ENCODE measurements at places on chromosomes 12 and 14. TPM values are rescaled to one million over a fixed set of nuclear protein-coding genes. Genes with fewer than 3 reads are reported as not detected.

GRCh38 chr14:96038558-96038919, 623 bp upstream of the C14orf132 start:
- H3K27ac ChIP-seq = no peak overlapping the region
- no peaks in the 10 kb centered on the region for H3K27me3 ChIP-seq
- no peaks in the 10 kb centered on the region for H3K36me3 ChIP-seq
- no peak for DNase-seq

DNA sequence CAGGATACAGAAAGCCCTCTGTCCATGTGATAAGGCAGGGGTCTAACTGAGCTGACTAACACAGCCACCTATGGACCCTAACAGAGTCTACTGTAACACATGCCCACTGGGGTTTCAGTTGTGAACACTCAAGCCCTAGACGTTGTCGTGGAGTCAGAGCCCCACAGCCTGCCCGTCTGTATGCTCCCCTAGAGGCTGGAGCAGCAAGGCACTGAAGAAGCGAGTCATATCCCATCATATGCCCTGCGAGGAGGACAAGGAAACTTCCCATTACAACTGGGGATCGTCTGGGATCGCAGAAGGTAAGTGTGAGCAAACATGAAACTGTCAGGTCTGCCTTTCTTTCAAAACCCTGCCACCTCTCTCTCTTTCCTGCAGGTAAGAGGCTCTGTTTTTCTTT, 138.1 kb downstream of the GPR65 start:
- H3K27ac ChIP-seq = no peak overlapping the region
- no peaks in the 10 kb centered on the region for H3K36me3 ChIP-seq
- H3K4me1 ChIP-seq = no peaks in the 10 kb centered on the region
- no peak for DNase-seq
- H3K27me3 ChIP-seq = no peaks in the 10 kb centered on the region

DNA sequence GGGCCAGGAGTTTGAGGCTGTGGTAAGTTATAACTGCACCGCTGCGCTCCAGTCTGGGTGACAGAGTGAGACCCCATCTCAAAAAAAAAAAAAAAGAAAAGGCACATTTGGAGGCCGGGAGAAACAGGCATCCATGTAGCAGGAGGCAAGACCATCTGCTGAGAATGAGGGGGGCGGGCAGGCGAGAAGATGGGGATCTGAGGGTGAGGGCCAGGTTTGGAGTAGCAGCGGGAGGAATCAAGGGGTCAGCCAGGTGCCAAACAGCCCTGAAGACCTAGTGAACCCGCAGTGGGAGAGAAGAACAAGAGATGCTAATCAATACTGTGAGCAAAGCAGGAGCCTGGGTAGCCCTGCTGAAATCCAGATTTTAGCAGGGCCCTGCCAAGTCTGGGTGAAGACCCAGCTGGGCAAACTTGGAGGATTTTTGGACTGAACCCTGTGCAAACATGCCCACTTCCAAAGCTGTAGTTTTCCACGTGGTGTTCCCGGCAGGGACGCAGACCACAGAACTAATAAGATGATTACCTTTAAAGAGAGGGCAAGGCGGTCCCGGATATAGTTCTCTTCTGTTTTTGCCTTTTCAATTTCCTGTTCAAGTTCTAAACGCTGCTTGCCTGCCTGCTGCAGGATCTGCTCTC, 61.0 kb downstream of the NIN start:
- peaks cover 5% of the 10 kb centered on the region for H3K4me1 ChIP-seq
- H3K27ac ChIP-seq = no peak overlapping the region
- no peak for DNase-seq
- no peak overlapping the region for H3K4me3 ChIP-seq
- no peaks in the 10 kb centered on the region for H3K27me3 ChIP-seq
- H3K36me3 ChIP-seq = peaks cover 31% of the 10 kb centered on the region

MYF5 gene
- not detected for total RNA-seq

DNA sequence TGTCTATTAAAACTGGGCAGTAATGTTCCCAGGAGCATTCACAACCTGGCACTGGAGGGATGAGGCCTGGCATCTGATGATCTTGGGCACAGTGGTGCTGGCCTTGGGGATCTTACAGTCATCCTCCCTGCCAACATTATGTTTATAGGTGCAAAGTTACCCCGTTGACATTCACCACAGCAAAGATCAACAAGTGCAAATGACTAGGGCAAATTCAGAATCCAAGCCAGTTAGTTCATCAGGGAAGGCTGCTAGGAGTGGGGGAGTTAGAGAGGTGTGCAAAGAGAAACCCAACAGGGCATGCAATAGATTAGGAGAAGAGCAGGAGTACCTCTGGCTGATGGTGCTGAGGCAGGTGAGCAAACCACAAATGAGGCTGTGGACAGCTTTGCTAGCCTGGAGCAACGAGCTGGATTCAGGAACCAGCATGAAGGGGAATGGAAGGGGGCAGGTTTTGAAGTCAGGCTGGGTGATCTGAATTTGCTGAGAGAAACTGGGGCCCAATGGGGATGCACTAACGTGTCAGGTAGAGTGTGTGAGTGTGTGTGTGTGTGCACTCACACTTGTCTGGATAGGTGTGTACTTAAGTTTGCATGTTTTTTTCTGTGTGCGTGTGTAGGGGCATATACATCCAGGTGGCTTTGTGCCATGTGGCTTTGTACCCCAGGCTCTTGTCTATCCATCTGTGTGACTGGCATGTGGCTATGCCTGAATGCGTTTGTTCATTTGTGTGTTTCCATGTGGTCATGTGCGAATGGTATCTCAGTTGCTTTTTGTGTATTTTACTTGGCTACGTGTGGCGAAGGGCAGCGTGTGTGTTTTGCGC, 1.6 kb downstream of the CISTR start:
- DNase-seq = no peak
- H3K4me3 ChIP-seq = no peak overlapping the region
- no peaks in the 10 kb centered on the region for H3K27me3 ChIP-seq
- no peaks in the 10 kb centered on the region for H3K36me3 ChIP-seq
- no peak overlapping the region for H3K27ac ChIP-seq

FOXN4 gene
- not detected for total RNA-seq

DNA sequence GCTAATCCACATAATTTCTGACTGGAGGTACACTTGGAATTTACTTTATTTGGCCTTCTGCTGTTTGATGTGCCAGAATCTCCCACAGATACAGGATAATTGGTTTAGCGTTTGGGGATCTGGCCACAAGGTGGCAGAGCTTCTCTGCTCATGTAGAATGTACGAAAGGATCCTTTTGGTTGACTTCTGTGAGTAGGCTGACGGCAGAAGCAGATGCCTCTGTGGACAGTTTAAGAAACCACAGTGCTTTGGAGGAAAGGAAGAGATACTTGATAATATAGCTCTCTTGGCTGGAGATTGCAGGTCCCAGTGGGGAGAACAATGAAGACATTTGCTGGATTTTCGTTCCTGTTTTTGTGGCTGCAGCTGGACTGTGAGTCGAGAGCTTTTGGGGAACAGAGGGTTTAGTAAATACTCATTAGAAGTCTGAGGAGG, 75.3 kb upstream of the OR4E1 start:
- no peaks in the 10 kb centered on the region for H3K36me3 ChIP-seq
- peak; percentile 60 for DNase-seq
- H3K4me1 ChIP-seq = no peaks in the 10 kb centered on the region
- no peak overlapping the region for H3K4me3 ChIP-seq

- no peaks in the 10 kb centered on the region for H3K27me3 ChIP-seq
- H3K4me1 ChIP-seq = no peaks in the 10 kb centered on the region
- no peaks in the 10 kb centered on the region for H3K36me3 ChIP-seq
Observed at GRCh38 chr12:82625523-82625922, 61.2 kb upstream of the TMTC2 start.

GRCh38 chr14:23432946-23433345, 2.5 kb downstream of the MYH7 start:
- no peaks in the 10 kb centered on the region for H3K27me3 ChIP-seq
- H3K4me1 ChIP-seq = no peaks in the 10 kb centered on the region
- H3K36me3 ChIP-seq = no peaks in the 10 kb centered on the region
- no peak overlapping the region for H3K27ac ChIP-seq

DNA sequence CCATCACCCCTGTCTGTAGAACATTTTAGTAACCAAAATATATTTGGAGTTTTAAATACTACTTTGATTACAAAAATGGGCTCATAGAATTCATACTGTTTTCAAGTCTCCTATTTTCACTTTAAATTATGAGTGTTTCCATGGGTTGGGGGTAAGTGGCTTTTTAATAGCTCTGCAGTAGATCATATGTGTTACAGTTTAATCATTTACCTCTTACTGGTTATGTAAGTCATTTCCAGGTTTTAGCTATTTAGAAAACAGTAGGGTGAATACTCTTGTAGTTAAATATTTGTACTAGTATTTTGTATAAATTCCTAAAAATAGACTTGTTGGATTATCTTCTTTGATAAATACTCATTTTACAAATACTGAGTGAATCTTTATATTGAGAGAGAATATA, 8.2 kb downstream of the PCNX1 start:
- no peak for DNase-seq
- no peak overlapping the region for H3K27ac ChIP-seq
- peaks cover 33% of the 10 kb centered on the region for H3K4me1 ChIP-seq
- no peak overlapping the region for H3K4me3 ChIP-seq

DNA sequence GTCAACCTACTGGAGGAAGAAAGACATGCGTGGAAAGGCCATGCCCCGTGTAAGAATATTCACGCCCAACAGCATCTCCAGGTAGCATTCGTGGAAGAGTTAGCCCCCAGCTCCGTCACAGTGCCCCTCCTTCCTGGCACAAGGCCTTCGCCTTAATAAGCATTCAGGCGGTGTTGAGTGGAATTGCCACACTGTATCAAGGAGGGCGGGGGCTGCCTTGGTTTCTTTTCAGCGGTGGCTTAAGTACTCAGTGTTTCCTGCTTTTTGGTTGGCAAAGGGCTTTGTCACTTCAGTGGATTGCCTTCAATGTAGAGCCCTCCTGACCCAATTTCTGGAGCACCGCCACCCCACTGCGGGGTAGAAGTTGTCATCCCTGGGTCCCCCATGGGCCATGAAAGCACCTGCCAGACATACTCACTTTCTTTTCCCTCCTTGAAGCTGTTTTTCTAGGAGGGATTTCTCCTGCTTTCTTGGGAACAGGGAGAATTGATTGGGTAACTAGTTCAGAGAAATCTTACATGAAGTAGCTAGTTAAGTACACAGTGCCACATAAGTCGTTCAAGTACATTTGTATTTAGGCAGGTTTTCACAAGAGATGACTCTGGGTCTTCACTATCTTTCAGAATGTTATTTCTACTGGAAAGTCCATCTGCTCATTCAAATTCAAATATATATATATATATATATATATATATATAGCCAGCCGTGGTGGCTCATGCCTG, 65.5 kb upstream of the STON2 start:
- H3K27ac ChIP-seq = no peak overlapping the region
- no peak overlapping the region for H3K4me3 ChIP-seq
- H3K4me1 ChIP-seq = no peaks in the 10 kb centered on the region
- no peak for DNase-seq

OTOGL gene
- not detected for total RNA-seq

DNA sequence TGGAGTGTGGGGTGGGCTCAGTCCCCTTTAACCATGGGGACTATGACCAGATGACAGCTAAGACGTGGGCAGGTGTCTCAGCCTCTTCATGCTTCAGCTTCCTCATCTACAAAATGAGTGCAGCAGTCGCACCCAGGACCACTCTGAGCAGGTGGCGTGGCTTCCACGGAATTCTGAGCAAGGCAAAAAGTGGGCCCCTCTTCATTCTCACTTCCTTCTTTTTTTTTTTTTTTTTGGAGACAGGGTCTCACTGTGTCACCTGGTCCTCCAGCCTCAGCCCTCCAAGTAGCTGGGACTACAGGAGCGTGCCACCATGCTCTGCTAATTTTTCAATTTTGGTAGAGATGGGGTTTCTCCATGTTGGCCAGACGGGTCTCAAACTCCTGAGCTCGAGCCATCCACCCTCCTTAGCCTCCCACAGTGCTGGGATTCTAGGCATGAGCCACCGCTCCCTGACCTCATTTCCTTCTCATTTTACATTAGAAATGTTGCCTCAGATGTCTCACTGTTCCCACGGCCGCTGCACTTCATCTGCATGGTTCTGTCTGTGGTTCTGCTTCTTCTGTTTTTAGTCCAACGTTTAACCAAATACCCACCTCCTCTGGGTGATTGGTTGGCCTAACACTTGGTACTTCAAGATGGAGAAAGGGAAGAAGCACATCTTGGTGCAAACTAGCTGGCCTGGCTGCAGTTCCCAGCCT, 41.3 kb upstream of the BCL7A start:
- no peaks in the 10 kb centered on the region for H3K27me3 ChIP-seq
- DNase-seq = no peak
- no peaks in the 10 kb centered on the region for H3K4me1 ChIP-seq
- H3K27ac ChIP-seq = no peak overlapping the region
- H3K4me3 ChIP-seq = no peak overlapping the region

DNA sequence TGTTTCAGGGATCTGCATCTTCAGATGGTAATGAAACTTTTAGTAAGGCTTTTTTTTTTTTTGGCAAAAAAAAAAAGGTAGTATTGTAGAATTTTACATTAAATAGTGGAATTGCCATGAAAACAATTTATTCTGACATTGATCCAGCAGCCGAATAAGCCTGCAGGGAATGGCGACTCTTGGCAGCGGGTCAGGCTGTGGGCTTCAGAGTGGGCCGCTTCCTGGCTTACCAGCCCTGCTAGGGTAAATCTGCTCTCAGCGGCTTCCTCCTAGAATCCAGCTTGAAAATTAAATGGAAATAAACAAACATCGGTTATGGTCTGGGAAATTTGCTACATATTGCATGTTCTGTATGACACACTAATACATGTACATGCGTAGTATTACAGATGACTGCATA, 34.8 kb downstream of the SFSWAP start:
- no peak overlapping the region for H3K4me3 ChIP-seq
- no peaks in the 10 kb centered on the region for H3K4me1 ChIP-seq
- DNase-seq = no peak
- H3K27ac ChIP-seq = no peak overlapping the region
- no peaks in the 10 kb centered on the region for H3K27me3 ChIP-seq

- no peaks in the 10 kb centered on the region for H3K4me1 ChIP-seq
- H3K27ac ChIP-seq = no peak overlapping the region
- H3K36me3 ChIP-seq = no peaks in the 10 kb centered on the region
- DNase-seq = peak; percentile 6
- H3K4me3 ChIP-seq = no peak overlapping the region
Observed at GRCh38 chr14:68661226-68662225, 131.3 kb downstream of the ZFP36L1 start.

DNA sequence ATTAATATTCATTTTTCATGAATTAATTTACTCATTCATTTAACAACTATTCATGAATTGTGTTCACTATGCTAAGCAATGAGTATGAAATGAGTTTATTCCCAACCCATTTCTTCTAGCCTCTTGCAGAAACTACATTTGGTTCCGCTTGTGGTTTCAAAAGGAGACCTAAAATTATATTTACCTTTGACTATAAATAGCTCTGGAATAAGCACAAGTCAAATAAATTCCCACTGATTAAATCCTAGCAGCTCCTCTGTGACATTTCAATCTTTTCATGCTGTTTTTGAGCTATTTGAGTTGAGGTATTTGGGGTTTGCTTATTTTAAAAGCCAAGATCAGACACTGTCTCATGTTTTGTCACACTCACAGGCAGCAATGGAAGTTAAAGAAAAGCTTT, 46.9 kb downstream of the DUSP6 start:
- no peak overlapping the region for H3K27ac ChIP-seq
- no peak overlapping the region for H3K4me3 ChIP-seq
- H3K36me3 ChIP-seq = no peaks in the 10 kb centered on the region
- no peaks in the 10 kb centered on the region for H3K27me3 ChIP-seq
- H3K4me1 ChIP-seq = no peaks in the 10 kb centered on the region

All from naive thymus-derived CD4-positive, alpha-beta T cell (primary cell).